Activated CD4-positive, alpha-beta T cell treated with anti-CD3 and anti-CD28 coated beads, Interleukin-2, amount 50 U/mL, for 48 hours (primary cell): ENCODE measurements at places on chromosomes 5 and 9.

- DNase-seq, result no peak
These were observed 8.1 kb downstream of the NDST1 start for GRCh38 chr5:150516011-150516410.

DNA sequence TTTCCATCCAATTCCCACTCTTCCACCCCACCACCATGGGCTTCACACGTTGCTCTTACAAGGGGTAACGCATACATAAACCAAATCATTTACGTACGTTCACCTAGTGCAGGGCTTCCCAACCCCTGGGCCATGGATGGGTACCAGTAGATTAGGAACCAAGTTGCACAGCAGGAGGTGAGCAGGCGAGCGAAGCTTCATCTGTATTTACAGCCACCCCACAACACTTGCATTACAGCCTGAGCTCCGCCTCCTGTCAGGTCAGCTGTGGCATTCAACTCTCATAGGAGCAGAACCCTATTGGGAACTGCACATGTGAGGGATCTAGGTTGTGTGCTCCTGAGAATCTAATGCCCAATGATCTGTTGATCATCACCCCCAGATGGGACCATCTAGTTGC lies 82.3 kb downstream of the CEMIP2 start:
- DNase-seq, result no peak

DNA sequence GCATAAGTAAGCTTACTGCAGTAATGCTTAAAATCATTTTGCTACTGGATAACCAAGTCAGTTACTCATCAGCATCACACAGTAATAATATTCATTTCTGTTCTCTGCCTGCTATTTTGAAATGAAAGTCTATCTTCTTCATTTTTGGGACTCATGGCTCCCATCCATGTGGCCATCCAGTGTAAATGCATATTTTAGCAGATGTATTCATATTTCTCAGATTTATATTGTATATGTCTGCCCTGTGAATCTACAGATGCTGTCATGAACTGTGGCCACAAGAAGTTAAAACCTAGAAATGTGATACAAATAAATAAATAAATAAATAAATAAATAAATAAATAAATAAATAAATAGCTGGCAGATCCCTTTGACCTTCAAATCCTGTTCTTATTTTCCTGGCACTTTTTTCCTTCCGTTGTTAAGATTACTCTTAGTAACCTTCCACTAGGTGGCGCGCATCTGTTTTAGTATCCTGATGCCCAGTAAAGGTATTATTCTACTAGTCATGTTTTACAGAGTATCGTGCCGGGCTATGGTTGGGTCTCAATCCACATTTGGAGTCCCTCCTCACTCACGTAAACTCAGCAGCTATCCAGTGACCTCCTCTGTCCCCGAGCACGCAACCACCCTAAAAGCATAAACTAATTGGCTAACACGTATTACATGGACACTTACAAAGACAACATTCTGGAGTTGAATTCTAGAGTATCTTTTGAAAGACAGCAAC lies 79.2 kb upstream of the IL7R start:
- DNase-seq, result peak; percentile 70

DNA sequence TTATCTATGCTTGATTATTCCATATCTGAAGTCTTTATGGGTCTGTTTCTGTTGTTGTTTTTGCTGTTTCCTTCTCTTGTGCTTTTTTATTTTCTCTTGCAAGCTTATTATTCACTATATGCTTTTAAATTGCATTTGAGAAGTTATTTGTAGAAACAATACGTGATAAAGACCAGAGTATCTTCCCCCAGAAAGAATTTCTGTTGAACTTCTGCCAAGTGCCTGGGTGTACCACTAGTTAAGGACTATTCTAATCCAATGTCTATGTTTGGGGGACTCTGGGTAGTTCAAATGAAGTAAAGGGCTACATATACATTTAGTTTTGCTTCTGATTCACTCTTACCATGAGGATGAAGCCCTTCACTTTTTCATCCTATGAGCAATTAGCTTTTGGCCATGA lies 54.3 kb downstream of the SLF1 start:
- no peak for DNase-seq

DNA sequence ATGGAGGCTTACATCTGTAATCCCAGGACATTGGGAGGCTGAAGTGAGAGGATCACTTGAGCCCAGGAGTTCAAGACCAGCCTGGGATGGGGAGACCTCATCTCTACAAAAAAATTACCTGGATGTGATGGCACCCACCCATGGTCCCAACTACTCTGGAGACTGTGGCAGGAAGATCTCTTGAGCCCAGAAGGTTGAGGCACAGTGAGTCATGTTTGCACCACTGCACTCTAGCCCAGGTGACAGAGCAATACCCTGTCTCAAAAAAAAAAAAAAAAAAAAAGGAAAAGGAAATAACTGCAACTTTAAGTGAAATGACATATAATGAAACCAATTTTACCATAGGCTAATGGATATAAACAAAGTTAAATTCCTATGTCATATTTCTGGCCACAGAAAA lies 152.1 kb upstream of the DHFR start:
- DNase-seq, result no peak

GRCh38 chr9:13111778-13112177 lies 167.7 kb downstream of the MPDZ start:
- DNase-seq, result no peak

GRCh38 chr9:31996331-31996730 lies 388.1 kb upstream of the ACO1 start:
- DNase-seq, result no peak

- DNase-seq, result no peak
These were observed 59.4 kb upstream of the BASP1 start for GRCh38 chr5:17157916-17158529.

DNA sequence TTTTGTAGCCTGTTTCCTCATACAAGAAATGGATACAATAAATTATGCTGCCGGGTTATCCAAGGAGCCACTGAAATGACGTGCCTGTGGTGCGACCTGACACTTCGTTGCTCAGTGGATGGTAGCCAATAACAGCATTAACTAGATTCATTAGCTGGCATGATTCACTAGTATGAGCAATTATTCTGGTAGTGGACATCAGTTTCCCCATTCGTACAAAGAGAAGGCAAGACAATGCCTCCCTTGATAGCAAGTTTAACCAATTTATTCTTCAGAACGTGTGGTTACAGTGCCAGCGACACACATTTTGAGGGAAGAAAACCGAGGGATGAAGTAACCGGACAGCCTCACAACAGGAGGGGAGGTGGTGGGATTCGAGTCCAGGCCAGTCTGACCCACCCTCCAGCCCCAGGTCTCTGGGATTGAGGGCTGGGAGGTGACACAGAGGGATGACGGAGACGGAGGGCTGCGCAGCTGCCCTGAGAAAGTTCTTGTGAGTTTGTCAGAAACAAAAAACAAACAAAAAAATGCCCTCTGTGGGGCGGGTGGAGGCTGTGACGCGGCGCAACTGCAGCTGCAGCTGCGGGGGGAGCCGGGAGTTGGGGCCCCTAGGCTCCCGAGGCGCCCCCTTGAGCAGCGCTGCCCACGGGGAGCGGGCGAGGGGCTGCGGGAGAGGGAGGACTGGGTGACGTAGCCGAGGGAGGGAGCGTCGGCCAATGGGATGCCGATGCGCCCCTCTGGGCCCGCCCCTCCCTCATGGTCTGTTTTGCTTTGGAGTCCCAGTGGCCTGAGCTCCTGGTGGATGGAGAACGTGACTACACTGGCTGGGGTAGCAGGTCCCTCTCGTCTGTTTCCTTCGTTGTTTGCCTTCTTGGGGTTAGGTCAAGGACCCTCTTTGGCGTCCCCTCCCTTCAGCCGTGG lies 10.9 kb downstream of the LHX2 start:
- no peak for DNase-seq

DNA sequence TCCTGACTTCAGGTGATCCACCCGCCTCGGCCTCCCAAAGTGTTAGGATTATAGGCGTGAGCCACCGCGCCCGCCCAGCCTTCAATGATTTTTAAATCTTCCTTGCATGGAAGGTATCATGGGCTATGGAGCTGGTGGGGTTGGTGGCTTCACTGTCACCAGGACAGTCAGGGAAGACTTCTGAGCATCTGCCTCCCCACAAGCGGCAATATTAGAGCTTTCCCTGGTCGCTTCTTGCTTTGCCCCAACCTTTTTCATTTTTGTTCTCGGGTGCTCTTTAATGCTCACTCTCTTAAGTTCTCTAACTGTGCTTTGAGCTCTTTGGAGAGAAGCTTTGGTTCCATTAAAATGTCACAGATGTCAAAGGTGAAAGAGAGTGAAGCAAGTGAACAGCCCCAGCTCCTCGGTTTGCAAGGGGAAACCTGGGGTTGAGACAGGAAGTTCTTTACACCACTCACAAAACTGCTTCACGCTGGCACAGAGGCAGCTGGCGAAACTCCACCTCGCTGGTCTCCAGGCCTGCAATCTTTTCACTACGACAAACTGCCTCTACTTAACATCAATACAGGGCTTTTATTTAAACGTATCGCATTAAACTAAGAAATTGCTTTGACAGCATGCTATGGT lies 142.5 kb upstream of the RETREG1 start:
- DNase-seq, result peak; percentile 12

- DNase-seq, result no peak
These were observed 3.7 kb downstream of the TMEM245 start for GRCh38 chr9:109115931-109116526.

DNA sequence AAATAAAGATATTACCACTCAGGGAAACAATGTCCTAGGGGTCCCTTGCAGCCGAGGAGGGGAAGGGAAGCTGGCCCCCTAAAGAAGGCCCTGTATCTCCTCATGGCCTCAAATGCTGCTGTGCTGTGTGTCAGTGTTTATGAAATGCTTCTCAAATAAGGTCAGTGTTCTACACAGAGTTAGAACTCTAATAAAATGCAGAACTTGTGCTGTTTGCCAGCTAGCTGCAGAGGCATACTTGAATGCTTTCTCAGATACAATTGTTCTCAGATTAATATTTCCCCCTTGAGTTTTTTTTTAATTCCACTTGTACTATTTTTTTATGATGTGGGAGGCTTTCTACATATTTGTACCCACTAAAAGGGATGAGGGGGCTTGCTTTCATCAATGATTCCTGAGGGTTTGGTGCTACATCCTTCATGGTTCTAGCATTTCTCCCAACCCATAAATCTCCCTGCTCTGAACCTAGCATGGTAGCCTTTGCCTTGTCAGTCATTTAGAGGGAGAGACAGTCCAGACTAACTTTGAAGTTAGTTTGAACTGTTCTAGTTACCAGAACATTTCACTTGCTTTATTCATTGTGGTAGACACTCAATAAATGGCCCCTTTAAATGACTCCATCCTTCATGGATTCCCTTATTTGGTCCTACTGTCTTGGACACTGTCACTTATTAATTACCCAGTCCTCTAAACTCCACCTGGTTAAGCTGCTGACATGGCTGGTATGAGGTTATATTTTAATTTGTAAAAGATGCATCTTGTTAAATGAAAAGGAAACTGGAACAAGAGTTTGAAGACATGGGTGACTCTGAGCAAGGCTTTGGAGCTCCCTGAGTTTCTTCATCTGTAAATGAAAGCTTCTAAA lies 12.6 kb downstream of the SLIT3 start:
- no peak for DNase-seq

DNA sequence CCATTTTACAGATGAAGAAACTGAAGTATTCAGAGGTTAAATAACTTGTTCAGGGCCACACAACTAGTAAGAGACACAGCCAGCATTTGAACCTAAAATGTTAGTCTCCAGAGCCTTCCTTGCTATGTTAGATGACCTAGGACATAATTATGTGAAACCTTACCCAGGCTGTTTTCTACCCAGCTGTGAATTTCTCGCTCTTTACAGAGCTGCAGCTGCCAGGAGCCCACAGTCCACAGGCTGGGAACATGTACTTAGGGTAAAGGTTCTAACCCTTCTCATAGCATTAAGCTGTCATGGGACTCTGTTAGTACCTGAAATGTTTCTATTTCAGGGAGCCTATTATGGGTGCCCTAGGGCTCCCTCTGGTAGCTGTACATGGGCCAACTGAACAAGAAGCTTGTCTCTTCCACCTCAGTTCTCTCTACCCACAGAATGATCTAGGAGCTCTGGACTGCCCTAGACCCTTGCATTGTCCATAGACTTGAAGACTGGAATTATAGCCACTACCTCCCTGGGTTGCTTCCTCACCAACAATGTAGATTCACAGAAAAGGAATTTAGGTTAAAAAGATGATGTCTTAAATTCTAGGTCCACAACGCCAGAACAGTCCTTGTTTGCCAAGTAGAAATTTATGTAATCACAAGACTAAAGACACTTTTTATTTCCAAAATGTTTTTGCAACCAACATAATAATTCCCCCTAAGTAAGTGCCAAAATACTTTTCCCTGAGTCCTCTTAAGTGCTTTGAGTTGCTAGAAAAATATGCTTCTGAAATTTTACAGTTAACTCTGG lies 262.9 kb downstream of the PIK3R1 start:
- no peak for DNase-seq

DNA sequence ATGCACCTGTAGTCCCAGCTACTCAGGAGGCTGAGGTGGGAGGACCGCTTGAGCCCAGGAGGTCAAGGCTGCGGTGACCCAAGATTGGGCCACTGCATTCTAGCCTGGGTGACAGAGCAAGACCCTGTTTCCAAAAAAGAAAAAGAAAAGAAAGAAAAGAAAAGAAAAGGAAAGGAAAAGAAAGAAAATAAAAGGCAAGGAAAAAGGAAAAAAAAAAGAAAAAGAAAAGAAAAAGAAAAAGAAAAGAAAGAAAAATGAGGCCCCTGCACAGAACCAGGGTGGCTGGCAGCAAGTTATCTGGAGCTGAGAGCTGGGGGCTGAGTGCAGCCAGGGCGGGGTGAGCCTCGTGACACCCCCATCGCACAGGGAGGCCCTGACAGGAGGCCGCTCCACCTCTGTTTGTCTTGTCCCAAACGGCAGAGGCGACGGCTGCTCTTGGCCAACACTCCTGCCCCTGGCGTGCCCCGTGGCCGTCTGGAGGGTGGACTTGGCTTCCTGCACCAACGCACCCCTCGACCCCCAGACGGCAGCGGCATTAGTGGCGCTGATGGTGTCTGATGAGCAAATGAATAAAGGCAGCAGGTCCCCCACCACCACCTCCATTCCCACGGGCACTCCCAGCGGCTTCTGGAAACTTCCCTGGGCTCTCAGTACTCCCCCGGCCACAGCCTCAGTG lies 16.7 kb downstream of the EXD3 start:
- no peak for DNase-seq

GRCh38 chr5:31385774-31386537 lies 145.9 kb downstream of the DROSHA start:
- DNase-seq, result no peak

GRCh38 chr5:54693936-54694657 lies 176.5 kb downstream of the SNX18 start:
- no peak for DNase-seq

- DNase-seq, result no peak
These were observed 26.8 kb upstream of the TIFAB start for GRCh38 chr5:135478938-135479337.

GRCh38 chr5:162209005-162209605 lies 141.5 kb downstream of the GABRG2 start:
- peak; percentile 0 for DNase-seq

GRCh38 chr5:112907166-112907631 lies 14.8 kb downstream of the REEP5 start:
- no peak for DNase-seq

DNA sequence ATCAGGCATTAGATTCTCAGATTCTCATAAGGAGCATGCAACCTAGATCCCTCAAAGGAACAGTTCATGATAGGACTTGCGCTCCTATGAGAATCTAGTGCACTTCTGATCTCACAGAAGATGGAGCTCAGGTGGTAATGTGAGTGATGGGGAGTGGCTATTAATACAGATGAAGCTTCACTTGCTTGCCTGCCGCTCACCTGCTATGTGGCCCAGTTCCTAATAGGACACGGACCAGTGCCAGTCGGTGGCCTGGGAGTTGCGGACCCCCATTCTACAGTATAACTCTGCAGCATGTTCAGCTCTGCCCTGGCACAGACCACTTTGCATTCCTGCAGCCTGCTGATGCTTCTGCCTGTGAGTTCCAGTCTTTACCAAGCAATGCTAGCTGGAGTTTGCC lies 581.3 kb upstream of the KLF4 start:
- no peak for DNase-seq

GRCh38 chr9:78121488-78121887 lies 89.9 kb upstream of the GNAQ start:
- DNase-seq, result peak; percentile 66
